Stimulated activated CD8-positive, alpha-beta memory T cell treated with anti-CD3 and anti-CD28 coated beads, Interleukin-4, amount 100 ng/mL, for 1 hour (primary cell): ENCODE measurements at places on chromosomes 3 and 15.

DNA sequence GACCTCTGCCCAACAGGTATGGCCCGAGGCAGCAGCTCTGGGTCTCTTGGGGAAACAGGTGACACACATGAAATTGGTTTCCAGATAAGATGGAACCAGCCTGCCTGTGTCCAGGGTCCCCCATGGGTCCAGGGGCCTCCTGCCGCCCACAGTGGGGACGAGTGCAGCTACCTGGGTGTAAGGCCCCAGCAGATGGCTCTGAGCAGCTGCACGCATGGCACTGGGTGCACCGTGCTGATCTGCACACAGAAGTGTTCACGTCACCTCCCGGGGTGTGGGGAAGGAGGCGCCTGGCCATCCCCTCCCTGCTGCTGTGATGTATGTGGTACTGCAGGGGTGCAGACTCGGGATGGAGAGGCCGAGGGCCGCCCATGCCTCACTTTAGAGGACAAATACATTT is 63.6 kb downstream of the NIPA2 start:
- DNase-seq: no peak

- DNase-seq: no peak
Measured at GRCh38 chr15:41031232-41032078, 78.2 kb downstream of the CHAC1 start.

DNA sequence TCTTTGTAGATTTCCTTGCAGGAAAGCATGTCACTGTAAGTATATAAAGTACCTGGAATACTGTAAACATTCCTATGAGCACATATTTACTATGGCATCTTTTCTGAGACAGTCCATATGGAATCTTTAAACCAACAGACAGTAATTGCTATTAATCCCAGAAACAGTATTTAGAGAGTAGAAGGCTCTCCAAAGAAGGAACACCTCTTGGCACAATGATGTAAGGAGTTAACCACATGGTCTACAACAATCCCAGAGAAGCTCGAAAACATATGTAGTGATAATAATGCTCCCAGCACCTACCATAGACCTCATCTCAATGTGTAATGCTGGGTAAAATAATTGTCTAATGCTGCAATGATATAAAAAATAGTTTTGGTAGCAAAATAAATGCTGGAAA is 95.8 kb upstream of the IL12A start:
- no peak for DNase-seq

DNA sequence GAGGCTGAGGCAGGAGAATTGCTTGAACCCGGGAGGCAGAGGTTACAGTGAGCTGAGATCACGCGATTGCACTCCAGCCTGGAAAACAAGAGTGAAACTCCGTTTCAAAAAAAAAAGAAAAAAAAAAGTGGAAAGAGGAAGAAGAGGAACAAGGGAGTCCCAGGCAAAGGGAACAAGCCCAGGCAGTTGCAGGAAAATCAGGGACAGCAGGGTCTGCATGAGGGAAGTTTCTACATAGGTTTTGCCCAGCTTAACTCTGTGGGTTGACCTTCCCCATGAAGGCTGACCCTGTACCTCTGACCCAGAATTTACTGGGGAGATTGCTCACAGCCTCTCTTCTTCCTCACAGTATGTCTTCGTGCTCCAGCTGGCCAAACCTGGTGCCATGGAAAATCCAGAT is 12.3 kb downstream of the RBP1 start:
- DNase-seq: no peak

DNA sequence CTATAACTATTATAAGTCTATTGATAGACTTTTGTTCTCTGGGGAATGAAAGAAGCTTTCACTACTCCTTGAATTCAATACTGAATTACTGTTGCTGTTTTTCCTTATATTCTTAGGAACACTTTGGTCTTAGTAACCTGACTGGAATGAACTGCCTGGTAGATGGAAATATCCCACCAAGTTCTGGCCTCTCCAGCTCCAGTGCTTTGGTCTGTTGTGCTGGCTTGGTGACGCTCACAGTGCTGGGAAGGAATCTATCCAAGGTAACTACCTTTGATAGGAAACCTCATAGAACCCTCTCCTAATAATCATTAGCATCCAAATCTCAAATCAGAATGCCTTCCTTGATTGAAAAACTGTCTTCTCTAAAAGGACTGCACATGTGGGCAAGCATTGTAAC is 69.1 kb downstream of the GALK2 start:
- DNase-seq: no peak

GRCh38 chr3:32249184-32249782 is 10.8 kb downstream of the CMTM8 start:
- DNase-seq: no peak

GRCh38 chr15:38323895-38324294 is 71.3 kb downstream of the SPRED1 start:
- no peak for DNase-seq

- no peak for DNase-seq
Measured at GRCh38 chr3:159239059-159239458, 437.2 kb downstream of the MFSD1 start.

DNA sequence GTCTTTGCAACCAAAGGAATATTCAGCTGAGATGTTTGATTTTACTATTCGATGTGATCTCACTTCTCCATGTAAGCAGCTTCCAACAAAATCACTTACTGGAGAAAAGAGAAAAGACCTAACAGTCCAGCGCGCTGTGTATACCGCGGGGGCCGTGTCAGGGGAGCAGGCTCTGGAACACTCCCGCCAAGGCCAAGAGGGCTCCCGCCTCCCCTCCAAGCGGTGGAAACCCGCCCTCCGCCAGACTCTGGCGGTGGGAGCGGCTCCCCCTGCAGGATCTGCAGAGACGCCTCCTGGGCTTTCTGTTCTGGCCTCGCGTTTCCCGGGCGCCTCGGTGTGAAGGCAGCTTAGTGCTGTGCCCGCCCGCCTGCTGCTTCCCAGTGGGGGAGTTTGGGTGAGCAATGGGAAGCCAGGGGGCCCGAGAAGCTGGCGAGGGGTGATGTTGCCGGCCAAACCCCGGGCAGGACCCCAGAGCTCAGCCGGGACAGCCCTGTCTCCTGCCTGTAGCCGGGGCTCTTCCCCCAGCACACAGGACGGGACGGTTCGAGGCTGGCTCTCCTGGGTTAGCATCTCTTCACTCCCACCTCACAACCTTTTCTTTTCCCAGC is 36.3 kb downstream of the CHST14 start:
- DNase-seq: no peak

DNA sequence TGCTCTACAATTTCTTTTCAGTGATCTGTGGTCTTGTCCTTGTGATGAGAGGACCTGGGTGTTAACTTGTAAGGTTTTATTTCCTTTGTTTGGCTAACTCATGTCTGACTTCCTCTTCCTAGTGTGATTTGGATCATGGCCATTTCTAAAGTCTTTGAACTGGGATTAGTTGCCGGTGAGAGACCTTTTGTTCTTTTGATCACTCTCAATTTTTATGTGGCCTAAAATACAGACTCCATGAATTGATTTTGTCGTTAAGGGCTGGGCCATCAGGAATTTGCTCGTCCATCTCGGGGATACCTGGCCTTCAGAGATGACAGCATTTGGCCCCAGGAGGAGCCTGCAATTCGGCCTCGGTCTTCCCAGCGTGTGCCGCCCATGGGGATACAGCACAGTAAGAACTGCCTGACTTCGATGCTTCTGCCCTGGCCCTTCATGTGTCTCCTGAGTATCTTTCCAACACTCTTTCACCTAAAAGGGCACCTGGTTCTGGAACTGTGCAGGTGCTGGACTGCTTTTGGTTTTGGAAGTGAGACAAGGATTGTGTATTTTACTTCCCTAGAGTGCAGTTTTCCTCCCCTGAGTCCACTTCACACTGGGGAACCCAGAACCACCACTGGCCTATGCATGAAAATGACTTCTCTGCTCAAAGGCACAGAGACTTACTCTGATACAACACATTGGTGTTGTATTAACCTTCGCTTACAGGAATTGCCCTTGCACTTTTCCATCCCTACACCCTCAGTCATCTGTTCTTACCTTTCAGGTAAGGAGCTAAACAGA is 13.1 kb upstream of the LRRC2 start:
- DNase-seq: no peak

GRCh38 chr3:8307545-8308110 is 194.0 kb upstream of the LMCD1 start:
- no peak for DNase-seq

DNA sequence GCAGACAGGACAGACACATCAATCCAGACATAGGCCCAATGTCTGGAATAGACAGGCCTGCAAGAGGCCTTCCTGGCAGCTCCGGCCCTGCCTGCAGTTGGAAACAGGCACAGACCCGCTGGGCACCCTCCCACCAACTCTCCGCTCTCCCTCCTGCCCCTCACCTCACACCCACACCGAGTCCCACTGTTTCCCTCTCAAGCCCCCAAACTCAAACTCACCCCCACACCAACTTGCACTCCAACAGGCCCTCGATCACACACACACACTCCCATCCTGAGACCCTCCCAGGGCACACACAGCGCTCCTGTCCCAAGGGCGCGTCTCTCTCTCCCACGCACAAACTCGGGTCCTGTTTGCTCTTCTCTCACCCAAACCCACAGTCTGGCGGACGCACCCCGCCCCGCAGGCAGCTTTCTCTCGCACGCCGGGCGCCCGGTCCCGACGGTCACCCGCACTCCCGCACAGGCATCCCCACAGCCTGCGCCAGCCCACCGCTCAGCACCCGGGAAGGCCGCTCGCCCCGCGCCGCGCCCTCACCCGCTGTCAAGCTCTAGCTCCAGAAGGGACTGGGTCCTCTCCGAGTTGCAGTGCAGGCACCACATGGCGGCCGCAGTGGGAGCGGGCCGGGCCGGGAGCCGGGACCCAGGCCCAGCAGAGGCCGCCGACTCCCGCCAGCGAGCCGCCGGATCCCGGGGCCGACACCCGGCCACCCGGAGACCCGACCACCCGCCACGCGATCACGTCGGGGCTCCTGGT is 106.2 kb downstream of the IQSEC1 start:
- no peak for DNase-seq

DNA sequence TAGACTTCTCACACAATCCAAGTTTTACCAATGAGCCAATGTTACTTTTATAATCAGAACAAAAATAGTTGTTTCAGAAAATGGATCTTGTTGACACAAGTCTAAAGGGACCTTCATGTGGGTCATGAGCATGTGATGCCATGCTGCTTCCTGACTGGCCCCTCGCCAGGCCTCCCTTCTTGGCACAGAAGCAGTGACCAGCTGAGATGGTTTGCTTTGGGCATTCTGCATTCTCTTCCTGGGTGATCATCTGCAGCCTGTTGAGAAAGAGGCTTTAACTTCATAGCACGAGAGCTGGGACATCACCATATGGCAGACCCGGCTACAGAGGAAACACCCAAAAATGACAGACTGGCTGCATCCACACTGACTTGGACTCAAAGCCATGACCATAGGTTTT is 45.7 kb downstream of the TGM4 start:
- DNase-seq: no peak
